GDM1 (cell line): ENCODE measurements at places on chromosomes 6 and 20.

- DNase-seq = no peak
These were observed 14.0 kb downstream of the ARHGAP18 start for GRCh38 chr6:129696028-129696418.

DNA sequence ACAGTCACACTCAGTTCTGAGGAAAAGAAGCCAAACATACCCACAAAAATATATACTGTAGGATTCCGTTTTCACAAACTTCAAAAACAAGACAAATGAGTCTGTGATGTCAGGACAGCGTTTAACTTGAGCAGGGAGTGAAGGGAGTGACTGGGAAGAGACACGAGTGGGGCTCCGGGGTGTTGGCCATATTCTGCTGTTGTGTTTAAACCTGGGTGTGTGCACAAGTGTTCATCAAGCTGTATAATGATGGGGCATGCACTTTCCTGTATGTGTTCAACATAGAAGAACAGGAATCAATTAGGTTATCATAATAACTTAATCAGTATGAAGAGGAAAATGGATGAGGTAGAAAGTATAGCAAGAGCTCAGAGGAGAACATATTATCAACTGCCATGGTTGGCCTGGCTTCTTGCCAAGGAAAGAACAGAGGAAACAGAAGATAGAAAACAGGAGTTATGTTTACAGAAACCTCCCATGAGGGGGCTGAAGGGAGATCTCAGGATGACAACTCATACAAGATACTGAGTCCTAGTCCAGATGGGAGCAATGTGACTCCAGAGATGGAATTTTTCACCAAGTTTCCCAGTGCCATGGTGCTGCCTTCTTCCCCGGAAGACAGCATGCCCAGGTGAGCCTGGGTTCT lies 15.1 kb upstream of the AFDN start:
- no peak for DNase-seq

DNA sequence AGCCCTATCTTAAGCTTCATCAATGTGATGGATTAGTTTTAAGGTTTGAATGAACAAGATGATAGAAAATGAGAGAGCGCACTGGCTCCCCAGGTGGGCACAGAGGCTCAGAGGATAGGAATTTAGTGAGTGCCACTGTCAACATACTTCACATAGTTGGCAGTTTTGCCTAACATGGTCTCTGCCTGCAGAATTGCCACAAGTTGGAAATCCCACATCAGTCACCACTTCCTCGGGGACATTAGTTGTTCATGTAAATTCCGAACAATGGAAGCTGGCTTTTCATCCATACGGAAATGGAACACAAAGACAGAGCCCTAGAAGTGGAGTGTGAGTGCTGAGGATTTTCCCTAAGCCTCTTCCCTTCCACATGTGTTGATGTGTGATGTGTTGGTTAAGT lies 123.9 kb upstream of the PHACTR1 start:
- no peak for DNase-seq

GRCh38 chr6:101083533-101084175 lies 202.5 kb upstream of the ASCC3 start:
- DNase-seq = no peak

GRCh38 chr6:4567141-4567540 lies 209.1 kb upstream of the CDYL start:
- no peak for DNase-seq

GRCh38 chr6:119459207-119459974 lies 109.8 kb upstream of the MAN1A1 start:
- DNase-seq = no peak

- no peak for DNase-seq
These were observed 198.5 kb downstream of the TBXT start for GRCh38 chr6:165969184-165969583.

DNA sequence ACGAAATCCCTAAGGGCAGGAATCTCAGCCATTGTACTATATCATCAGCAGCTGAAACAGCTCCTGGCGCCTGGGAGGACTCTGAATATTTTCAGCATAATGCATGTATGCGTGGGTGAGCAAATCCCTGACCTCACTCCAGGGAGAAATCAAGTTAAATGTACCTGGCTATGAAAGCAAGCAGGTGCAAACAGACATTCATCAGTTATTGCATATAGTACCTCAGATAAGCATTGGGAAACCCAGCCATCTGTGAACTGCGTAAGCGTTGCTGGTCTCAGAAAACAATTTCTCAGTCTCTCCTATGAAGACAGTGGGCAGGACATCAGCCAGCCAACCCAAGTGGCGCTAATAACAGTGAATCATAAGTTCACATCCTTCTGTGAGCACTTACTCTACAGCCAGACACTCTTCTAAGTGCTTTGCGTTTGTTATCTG lies 622.6 kb downstream of the EPM2A start:
- DNase-seq = no peak

- DNase-seq = no peak
These were observed 6.0 kb downstream of the MMP9 start for GRCh38 chr20:46014517-46015396.

DNA sequence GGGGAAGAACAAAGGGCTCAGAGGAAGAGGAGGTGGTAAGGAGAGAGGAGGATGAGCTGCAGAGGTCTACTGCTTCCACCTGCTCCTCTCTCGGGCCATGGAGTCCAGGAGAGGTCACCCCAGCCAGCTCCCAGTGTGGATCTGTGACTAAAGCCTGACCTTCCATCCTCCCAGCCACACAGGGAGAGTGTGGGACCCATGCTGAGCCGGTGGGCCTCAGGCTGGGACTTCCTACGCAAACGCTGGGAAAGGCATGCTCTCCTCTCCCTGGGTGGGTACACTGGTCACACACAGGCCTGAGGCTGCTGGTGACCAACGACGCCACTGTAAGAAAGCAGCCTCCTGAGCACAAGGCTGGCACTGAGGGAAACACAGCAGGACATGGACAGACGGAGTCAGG lies 111.3 kb downstream of the PREX1 start:
- no peak for DNase-seq

GRCh38 chr20:32648761-32649650 lies 24.7 kb downstream of the C20orf203 start:
- no peak for DNase-seq

DNA sequence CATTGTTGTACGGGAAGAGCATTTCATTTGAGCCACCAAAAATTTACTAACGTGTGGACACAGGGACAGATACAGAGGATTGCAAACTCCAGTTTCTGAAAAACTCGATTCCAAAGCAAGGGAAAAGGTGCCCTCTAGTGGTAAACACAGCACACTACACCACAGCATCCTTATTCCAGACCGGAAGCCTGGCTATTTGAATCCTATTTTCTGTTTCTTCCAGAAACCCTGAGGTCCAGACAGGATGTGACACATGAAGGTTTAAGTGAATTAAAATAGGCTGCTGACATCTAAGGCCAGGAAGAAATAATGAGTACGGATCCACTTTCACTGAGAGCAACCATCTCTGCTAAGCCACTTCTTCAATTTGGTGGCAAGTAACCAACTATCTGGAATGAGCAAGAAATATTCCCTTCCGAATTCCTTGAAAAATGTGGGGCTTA lies 31.8 kb upstream of the GMPR start:
- DNase-seq = peak; percentile 20
